ENCODE measurements at places on chromosomes 7 and 10. TPM values are rescaled to one million over a fixed set of nuclear protein-coding genes. Genes with fewer than 3 reads are reported as not detected.

Gene OR2A12
- total RNA-seq = not detected

Gene TMEM176B
- 43.0 TPM for total RNA-seq

Gene LRRC18
- not detected for total RNA-seq

Gene PLEKHS1
- not detected for total RNA-seq
